ENCODE measurements at places on chromosomes 13 and 19. TPM values are rescaled to one million over a fixed set of nuclear protein-coding genes. Genes with fewer than 3 reads are reported as not detected.

The FFAR1 gene
- not detected for total RNA-seq

The MISP3 gene
- total RNA-seq = 1.7 TPM

The NALCN gene
- 1.1 TPM for total RNA-seq

DNA sequence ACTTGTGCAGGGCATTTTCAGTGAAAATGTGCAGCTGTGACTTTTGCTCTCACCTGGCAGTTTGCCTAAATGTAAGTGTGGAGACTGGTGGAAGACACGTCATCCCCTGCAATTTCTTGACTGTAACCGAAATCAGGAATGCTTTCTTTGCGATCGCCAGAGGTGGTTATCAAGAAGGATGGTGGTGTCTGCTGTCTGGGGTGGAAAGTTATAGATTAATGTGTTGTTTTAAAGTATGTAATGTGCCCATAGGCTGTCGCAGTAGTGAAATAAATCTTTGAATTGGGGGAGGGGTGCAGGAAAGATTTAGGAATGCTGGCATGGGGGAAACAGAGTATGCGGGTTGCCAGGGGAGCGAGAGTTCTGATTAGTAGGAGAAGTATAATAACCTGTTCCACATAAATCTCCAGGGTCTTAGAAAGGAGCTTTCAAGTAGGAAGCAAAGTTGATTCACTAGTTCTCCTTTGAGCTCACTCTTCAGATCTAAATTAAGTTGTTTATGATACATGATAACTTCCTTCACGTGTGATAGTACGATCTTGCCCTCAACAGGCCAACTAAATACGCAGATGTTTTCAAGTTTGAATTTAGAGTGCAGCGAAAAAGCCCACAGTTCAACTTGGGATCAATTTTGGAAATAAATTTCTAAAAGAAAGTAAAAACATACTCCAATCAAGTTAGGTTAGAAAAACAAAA is 1520.0 kb upstream of the SLC10A2 start:
- no peak for DNase-seq
- no peaks in the 10 kb centered on the region for H3K27me3 ChIP-seq
- no peaks in the 10 kb centered on the region for H3K36me3 ChIP-seq
- H3K4me3 ChIP-seq = no peak overlapping the region
- no peak overlapping the region for H3K27ac ChIP-seq
- H3K4me1 ChIP-seq = peaks cover 8% of the 10 kb centered on the region

GRCh38 chr19:46009530-46010510 is 13.0 kb downstream of the PGLYRP1 start:
- H3K36me3 ChIP-seq = no peaks in the 10 kb centered on the region
- H3K4me1 ChIP-seq = peaks cover 4% of the 10 kb centered on the region
- peaks cover 33% of the 10 kb centered on the region for H3K27me3 ChIP-seq
- H3K27ac ChIP-seq = no peak overlapping the region
- no peak overlapping the region for H3K4me3 ChIP-seq

DNA sequence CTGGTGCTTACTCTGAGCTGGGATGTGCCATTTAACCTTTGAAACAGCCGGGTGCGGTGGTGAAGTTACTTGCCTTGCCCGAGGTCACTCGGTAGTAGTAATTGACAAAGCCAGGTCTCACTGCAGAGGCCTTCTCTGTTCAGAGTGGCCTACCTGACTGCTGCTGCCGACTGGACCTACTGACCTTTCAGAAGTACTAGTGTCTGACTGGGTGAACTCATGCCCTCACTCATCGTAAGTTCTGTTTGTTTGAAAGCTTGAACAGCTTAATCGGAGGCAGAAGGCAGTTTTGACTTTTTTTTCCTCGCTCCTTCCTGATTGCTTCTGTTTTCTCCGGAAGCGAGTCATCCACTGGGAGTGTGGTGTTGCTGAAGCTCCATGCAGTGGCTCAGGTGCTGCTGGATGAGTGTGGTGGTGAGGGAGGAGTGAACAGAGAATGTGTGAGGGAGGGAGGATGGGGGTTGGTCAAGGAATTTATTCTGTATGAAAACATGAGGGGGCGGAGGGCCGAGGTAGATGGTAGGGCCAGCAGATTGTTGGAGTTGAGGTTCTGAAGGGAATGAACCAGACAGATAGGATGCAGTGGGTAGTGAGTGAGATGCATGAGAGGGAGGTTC is 2.7 kb downstream of the SPINT2 start:
- no peaks in the 10 kb centered on the region for H3K36me3 ChIP-seq
- no peak overlapping the region for H3K4me3 ChIP-seq
- no peaks in the 10 kb centered on the region for H3K27me3 ChIP-seq

- no peaks in the 10 kb centered on the region for H3K27me3 ChIP-seq
- no peaks in the 10 kb centered on the region for H3K4me1 ChIP-seq
- DNase-seq = no peak
- H3K36me3 ChIP-seq = no peaks in the 10 kb centered on the region
These were observed 39.3 kb downstream of the RFXAP start for GRCh38 chr13:36858290-36858689.

GRCh38 chr13:114199954-114200353 is 20.9 kb downstream of the CFAP97D2 start:
- H3K4me1 ChIP-seq = no peaks in the 10 kb centered on the region
- no peaks in the 10 kb centered on the region for H3K36me3 ChIP-seq
- no peak overlapping the region for H3K4me3 ChIP-seq
- H3K27ac ChIP-seq = no peak overlapping the region
- DNase-seq = no peak

GRCh38 chr19:29927944-29928625 is 14.0 kb upstream of the URI1 start:
- H3K4me1 ChIP-seq = no peaks in the 10 kb centered on the region
- H3K27me3 ChIP-seq = no peaks in the 10 kb centered on the region
- DNase-seq = no peak
- no peaks in the 10 kb centered on the region for H3K36me3 ChIP-seq

- peaks cover 20% of the 10 kb centered on the region for H3K36me3 ChIP-seq
- H3K27ac ChIP-seq = no peak overlapping the region
- H3K4me1 ChIP-seq = peaks cover 13% of the 10 kb centered on the region
- H3K27me3 ChIP-seq = no peaks in the 10 kb centered on the region
- DNase-seq = no peak
These were observed 4.1 kb downstream of the FGF22 start for GRCh38 chr19:643736-644135.

Data from sigmoid colon (tissue), 7 donors.